Stimulated activated naive CD4-positive, alpha-beta T cell treated with Interleukin-2 at 50 U/mL for 16 hours (primary cell): ENCODE measurements at places on chromosomes 5 and 9.

DNA sequence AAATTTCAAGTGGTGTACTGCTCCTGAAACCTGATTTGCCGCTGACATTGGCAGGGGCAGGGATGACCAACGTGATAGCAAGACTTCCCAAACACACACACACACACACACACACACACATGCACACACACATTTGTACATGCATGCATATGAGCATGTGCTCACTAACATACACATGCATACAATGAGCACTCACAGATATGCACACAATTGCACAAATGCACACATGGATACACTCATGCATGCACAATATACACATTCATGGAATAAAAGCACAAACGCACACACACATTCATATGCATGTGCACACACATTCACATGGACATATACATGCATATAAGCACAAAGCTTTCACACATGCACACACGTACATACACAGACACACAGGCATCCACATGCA is 181.2 kb upstream of the ZNF618 start:
- DNase-seq, result no peak

- DNase-seq, result no peak
Measured at GRCh38 chr5:170945275-170945674, 83.5 kb downstream of the RANBP17 start.

DNA sequence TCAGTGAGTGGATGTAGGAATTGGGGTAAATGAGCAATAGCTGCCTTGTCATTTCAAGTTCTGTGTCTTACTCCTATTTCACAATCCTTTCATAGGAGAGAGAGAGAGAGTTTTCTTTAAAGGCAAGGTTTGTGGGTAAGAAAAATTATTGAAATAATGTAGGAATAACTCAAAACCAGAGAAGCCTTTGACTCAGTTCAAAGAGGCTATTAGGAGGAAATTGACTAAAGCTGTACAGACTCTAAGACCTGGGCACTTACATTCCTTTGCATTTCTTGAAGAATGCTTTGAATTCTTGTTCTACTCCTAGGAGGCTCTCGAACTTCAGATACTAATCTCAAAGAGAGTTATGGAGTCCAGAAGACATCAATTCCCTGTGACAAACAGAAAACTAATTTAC is 257.1 kb downstream of the FBXL7 start:
- no peak for DNase-seq

DNA sequence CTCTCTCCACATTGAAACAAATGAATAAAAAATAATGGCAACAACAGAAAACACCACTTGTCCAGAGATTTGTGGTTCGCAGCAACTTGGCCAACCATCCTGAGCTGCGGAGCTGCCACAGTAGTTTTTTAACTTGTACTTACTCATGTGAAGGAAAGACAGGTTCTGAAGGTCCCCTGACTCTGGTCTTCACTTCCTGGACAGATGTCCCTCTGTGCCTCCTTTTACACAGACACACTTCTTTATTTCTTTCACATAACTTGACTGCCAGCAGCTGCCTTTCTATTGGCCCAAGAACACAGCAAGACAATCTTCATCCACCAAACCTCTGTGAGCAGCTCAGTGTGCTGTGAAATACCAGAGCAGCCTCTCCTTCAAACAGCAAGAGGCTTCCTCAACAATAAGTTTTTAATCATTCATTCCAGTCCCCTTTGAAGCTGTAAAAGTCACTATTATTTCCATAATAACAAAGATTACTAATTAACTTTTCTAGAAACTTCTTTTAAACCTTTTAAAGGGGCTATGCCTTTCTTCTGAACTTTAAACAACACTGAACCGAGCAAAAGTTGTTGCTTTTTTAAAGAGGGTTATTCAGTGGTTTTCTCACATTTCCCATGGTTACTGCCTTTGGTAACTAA is 198.7 kb downstream of the NR2F1-AS1 start:
- DNase-seq, result no peak

DNA sequence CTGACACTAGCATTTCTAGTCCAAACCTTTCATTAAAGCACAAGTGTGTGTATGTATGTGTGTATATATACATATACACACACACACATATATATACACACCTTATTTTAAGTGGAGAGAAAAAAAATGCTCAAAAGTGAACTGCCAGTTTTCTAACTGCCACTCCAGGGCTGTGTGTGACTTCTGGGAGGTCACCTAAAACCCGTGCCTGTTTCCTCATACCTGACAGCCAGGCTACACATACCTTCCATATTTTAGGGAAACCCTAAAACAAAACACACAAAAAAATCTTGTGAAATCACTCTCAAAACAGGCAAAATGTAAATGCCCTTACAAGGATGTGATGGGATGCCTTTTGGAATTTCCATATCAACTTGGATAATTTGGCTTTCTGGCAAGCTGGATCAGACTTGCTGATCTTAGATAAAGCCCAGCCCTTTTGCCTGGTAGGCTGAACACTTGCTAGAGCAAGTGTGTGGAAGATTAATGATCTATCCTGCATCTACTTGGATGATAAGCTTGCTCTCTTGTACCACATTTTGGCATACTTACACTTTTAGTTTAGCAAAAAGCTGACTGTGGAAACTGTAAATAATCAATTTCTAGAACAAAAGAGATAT is 127.8 kb downstream of the GNAQ start:
- DNase-seq, result no peak

- DNase-seq, result no peak
Measured at GRCh38 chr9:126027566-126027965, 280.4 kb downstream of the PBX3 start.

DNA sequence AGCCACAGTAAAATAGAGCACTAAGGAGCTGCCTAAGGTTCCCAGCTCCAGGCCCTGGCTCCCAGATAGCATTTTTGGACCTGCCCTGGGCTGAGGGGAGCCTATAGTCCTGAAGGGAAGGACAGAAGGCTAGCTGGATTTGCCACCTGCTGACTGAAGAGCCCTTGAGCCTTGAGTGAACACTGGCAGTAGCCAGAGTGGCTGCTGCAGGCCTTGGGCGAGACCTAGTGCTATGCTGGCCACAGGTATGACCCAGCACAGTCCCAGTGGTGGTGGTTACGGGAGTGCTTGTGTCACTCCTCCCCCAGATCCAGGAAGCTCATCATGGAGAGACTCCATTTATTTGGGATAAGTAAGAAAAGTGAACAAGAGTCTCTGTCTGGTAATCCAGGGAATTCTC is 10.3 kb upstream of the STX17 start:
- no peak for DNase-seq

GRCh38 chr5:160348080-160348479 is 22.3 kb downstream of the C1QTNF2 start:
- no peak for DNase-seq

DNA sequence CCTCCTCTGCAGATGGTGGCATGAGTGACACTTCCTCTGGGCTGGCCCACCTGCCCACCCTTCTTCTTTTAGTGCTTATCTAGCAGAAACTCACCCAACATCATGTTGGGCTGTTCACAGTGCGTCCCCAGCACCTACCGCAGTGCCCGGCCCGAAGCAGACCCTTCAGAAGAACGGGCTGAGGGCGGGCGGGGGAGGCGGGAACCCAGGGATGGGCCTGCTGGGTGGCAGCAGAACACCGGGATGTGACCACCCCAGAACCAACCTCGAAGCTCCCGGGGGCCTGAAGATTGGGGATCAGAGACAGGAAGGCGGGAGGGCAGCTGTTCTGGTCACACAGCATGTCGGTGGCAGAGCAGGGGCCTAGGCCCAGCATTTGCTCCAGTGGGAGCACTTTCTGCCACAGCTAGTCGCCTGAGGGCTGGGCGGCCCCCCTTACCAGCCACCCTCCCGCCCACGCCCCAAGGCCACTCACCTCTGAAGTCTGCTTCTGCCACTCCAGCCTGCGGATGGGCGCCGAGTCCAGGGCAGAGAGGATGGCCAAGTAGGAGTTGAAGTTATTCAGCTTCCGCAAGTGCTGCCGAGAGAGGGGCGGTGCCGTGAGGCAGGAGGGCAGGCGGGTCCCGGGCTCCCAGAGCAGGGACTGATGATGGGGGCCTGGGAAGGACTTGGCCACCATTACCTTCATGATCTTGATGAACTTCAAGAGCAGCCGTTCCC is 38.7 kb downstream of the PRRT1B start:
- no peak for DNase-seq

DNA sequence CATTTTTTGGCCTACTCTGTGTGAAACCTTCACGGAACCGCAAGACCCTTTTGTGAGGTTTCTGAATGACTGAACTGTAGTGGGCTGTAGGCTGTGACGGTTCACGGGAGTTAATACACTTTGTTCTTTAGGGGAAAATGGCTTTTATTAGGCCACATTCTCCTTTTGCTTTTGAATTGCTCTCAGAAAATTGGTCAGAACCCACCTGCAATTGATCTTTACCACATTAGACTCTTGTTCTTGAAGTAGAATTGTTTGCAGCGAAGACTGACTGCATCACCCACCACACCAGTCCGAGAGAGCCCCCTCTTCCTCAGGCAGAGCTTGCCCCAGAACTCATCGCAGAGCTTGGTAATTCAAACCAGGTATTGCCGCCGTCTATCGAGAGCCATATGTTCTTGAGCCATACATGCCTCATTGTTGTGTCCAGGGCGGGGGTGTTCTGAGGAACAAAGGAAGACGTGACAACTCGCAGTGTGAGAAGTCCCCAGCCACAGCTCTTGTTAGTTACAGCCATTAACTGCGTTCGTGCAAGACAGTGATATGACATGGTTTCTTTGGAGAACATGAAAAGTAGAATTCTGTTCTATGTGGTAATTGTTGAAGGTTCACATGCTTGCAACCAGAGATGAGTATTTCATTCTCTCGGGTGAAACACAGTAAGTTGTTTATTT is 166.4 kb upstream of the OTULINL start:
- peak; percentile 26 for DNase-seq

DNA sequence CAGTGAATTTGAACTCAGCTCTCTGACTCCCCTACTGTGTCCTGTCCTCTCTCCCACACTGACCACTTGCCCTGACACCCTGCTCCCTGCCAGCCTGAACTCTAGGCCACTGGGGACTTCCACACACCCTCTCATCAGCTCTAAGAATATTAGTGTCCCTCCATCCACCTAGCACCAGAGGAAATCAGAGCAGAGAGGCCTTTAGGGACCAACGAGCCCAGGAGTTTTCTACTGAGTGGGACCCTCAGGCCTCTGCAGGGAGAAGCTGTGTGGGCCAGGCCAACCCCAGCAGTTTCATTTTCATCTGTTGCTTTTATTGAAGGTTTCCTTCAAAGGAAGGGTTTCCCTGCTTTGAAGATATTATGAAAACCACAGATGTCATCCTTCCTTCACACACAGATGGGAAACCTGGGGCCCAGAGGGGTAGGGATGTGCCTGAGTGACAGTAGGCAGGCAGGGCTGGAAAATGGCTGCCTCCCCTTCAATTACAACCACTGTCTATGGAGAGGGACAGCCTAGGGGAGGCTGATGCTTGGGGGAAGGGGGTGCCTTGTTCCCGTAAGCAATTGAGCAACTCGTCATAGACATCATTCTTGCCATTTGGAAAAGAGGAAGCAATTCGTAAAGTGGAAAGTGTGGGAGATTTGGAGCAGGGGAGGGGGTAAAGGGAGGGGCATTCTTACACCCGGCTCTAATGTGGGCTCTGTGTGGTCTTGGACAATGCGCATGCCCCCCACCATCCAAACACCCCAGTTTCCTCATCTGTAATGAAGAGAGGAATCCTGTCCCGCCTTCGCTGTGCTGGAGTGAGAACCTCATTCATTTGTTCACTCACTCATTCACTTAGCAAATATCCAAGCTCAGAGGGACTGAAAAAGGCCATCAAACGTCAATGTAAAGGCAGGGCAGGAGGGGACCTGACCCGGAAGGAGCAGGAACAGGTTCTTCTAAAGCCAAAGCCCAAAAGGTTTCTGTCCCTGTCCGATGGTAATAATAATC is 3.9 kb downstream of the GLIPR2 start:
- peak; percentile 23 for DNase-seq

GRCh38 chr9:93343663-93344062 is 107.8 kb upstream of the FAM120A start:
- DNase-seq, result no peak

- no peak for DNase-seq
Measured at GRCh38 chr5:94832685-94833084, 214.2 kb downstream of the SLF1 start.

DNA sequence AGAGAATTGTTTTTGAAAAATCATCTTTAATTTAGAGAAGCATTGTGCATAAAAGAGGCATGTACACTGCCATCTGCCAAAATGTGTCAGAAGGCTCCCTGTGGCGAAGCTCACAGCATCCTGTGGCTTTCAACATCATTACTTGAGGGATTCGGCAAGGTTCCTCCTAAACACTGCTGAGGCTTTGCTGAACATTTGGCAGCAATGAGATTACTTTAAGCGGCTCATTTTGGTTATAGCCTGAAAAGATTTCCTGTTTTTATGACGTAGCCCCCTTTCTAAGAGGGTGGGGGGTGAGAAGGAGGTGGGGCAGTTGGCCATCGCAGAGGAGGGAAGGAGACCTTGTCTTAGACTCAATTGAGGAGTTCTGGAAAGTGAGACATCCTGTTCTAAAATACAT is 469.4 kb downstream of the RASEF start:
- DNase-seq, result no peak

DNA sequence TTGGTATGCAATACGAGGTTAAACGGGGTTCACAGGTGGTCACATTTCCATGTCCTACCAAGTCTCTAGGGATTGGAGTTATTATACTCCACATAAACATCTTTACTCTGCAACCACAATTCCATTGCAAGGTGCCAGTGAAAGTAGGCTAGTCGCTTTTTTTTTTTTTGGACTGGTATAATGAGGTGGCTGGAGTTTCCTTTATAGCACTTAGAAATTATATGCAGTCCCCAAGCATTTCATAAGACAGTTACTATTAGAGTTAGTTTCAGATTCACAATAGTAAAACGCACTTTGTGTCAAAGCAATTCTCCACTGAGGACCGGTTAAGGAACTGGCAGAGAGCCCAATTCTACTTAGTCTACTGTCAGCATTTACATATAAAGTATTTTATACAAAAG is 1.4 kb downstream of the MEF2C start:
- no peak for DNase-seq

DNA sequence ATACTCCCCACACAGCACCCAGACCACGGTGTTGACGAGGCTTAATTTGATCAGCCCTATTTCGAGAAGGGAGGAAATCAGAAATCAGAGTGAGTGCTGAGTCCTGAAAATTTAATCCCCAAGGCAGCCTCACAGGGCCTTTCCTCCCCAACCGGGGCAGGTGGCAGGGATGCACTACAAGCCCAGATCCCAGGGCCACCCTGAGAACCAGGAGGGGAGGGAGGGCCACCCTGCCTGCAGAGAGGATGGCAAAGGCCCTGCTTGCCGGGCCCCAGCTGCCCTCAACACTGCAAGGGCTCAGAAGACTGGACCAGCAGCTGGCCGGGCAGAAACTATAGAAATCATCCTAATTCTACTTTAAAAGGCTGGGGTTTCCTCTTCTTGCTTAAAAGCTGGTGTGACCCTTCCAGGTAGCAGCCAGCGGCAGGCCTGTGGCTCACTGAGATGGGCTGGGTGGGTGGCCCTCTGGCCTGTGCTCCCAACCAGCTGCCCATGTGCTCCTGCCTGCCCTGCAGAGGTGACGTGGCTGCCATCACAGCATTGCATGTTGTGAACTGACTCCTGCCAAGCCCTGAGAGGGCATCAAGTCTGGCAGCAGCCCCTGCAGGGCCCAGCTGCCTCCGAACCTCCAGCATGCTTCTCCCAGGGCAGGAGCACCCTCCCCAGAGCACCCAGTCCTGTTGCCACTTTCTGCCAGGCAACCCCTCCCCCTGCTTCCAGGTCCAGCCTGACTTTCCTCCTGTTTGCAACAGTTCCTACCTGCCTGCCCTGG is 122.8 kb downstream of the ADAMTS2 start:
- no peak for DNase-seq
